CD4-positive, alpha-beta T cell treated with Interleukin-12 subunit alpha and Interleukin-12 subunit beta, for 1 hour (primary cell): ENCODE measurements at places on chromosomes 1 and 21.

GRCh38 chr1:186463511-186463910 lies 2.6 kb upstream of the PDC start:
- DNase-seq = no peak

DNA sequence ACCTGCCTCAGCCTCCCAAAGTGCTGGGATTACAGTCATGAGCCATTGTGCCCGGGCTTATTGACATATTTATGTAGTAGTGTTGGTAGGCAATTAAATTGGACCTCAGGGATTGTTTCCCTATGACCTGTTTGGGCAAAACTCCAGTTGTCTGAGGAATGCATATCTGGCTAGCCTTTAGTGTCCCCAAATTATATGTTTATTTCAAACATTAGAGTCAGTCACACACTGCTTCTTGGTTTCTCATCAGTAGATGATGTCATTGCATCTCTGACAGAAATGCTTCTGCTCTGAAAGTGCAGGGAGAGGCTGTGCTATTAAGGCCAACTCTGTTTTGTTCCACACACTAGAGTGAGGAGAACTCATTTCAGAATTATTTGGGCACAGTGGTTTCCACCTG lies 12.5 kb downstream of the PIP5K1A start:
- no peak for DNase-seq

- DNase-seq = peak; percentile 21
Observed at GRCh38 chr1:86774305-86775295, 70.2 kb downstream of the SH3GLB1 start.

DNA sequence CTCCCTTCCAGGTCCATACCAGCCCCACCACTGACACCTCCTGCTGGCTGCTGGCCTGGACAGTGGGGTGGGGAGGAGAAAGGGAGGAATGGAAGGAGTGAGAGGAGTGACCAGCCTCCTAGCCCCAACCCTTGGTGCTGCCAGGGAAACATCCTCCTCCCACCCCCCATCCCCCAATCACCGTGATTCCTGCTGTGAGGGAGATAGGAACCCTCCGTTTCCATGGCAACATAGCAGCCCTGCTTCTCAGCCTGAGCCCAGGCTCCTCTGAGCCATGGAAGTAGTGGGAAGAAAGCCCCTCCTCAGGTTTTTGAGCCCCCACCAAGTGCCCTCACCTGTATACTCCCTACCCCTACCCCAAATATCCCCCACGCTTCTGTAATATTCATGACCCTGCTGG lies 44.4 kb upstream of the SCMH1 start:
- DNase-seq = no peak

DNA sequence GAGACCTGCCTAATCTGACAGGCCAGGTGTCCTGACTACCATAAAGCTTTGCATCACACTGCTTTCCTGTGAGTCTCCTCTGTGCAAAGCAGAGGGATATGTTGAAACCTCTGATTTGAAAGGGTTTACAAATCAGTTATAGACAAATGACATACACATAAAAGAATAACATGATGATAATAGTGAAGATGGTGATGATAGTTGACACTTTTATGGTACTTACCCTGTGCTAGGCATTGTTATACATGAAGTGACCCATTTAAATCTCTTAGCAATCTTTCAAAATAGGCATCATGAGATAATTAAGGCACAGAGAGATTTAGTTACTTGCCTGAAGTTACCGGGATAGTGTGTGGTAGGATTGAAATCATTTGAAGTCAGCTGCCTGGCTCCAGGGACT lies 34.1 kb upstream of the PKN2 start:
- DNase-seq = no peak

GRCh38 chr1:83641796-83642443 lies 357.0 kb downstream of the TTLL7 start:
- no peak for DNase-seq

DNA sequence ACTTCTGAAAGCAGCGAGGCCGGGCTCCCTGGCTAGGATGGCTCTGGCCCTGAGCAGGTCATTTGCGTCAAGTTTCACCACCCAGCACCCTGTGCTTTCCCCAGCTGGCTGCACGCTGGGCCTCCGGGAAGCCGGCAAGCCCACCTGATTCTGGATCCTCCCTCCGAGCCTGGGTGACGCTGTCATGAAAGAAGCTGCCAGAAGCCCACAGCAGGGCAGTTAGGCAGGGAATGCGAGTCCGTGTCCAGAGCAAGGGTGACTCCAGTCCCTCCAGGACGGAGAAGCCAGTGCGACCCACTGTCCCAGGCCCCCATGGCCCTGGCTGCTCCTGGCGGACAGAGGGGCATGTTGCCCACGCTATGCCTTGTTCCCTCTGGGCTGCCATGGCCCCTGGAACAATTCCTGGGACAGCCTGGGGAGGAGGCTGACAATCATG lies 44.4 kb upstream of the PCBP3 start:
- no peak for DNase-seq

- DNase-seq = no peak
Observed at GRCh38 chr1:34406377-34406776, 229.7 kb downstream of the C1orf94 start.

- DNase-seq = no peak
Observed at GRCh38 chr1:13807209-13807608, 107.2 kb downstream of the PRDM2 start.
